ENCODE measurements at places on chromosomes 3 and 15.

DNA sequence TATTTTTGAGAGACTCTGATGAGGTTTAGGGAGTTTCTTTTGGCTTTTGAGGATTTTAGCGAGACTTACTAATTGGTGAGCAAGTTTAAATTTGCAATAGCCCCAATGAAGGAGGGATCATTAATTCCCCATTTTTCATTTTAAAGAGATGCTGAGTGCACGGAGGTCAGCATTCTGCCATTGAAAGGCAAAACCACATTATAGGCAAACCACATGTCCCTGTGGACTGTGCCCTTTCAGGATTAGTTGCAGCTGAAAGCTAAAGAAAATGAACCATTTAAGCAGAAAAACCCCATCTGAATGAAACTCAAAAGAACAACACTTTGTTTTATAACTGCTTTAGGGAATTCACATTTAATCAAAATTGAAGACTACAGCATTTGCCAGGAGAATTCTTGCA lies 246.5 kb downstream of the PDZRN3 start:
- no peak for DNase-seq

DNA sequence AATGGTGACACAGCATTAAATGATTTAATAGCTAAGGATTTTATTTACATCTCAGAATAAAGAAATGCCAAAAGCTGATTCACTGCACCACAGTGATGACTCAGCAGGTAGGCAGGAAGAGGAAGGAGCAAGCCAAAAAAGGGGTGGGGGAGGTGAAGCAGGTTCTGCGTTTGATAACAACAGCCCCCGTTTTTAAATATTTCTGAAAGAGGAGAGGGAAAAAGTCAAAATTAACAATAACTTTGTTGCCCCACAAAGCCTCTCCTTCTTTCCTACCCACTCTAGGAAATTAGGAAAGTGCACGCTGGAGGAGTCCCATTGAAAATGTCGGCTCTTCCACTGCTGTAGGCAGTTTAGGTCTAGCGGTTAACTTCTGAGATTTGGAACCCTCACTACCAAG lies 9.9 kb upstream of the CCDC54 start:
- DNase-seq: peak; percentile 80

- DNase-seq: no peak
Measured at GRCh38 chr3:112741983-112742382, 101.0 kb upstream of the CCDC80 start.

DNA sequence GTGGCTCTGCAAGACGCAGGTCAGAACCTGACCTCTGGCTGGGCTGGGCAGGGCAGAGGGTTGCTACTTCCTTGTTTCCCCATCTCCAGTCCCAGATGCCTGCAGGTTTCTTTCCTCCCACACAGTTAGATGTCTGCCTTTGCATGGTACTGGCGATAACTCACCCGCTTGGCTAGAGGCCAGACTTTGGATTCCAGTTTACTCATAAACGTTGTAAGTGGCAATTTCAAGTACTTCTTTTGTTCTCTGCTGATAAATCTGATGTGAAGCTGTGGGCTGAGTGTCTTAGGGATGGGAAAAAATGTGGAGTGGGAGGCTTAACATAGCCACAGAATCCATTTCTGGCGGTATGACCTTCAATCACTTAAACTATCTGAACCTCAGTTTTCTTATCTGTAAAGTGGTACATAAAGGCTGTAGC lies 194.2 kb downstream of the EBLN2 start:
- peak; percentile 49 for DNase-seq

- no peak for DNase-seq
Measured at GRCh38 chr3:128334766-128335165, 131.9 kb downstream of the DNAJB8 start.

Data from RWPE1 (cell line).